ENCODE measurements at places on chromosomes 7 and 10.

DNA sequence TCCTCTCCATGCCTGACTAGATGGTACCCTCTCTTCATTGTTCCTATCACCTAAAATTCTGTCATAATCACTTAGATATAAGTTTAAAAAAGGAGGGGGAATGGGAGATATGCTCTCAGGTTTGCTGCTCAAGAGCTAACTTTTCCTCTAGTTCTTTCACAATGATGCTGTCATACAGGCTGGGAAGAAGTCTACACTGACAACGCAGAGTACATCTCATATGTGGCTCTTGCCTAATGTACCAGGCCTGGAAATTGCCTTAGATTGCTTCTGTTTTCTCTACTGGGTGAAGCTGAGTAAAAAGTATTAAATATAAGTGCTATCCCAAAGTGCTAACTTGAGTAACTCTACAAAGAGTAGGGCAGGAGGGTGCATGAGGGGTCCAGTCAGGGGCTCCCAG is 43.8 kb upstream of the BET1 start:
- no peak for DNase-seq

- peak; percentile 58 for DNase-seq
Measured at GRCh38 chr10:134247-135131, 766 bp upstream of the ZMYND11 start.

GRCh38 chr7:46152696-46153095 is 231.6 kb upstream of the IGFBP3 start:
- no peak for DNase-seq

GRCh38 chr7:20165146-20165510 is 52.1 kb downstream of the MACC1 start:
- DNase-seq, result no peak

DNA sequence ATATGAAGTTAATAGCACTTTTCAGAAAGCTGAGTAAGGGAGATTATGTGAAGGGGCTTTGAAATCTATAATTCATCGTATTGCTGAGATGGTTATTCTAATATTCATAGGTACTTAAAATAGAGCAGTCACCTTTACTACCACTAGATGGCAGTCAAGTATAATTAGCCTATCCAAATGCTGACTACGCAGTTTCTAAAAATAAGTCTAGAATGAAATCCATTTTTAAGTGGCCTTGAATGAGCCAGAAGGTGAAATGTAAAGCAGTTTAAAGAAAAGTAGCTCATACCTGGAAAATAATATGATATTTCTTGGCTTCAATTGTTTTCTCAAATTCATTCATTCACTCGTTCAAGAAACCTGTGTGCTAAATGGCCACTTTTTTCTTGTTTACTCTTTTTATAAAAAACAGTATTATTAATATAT is 1277.1 kb downstream of the GATA3 start:
- no peak for DNase-seq

- peak; percentile 43 for DNase-seq
Measured at GRCh38 chr10:125160856-125161706, 718 bp upstream of the CTBP2 start.

DNA sequence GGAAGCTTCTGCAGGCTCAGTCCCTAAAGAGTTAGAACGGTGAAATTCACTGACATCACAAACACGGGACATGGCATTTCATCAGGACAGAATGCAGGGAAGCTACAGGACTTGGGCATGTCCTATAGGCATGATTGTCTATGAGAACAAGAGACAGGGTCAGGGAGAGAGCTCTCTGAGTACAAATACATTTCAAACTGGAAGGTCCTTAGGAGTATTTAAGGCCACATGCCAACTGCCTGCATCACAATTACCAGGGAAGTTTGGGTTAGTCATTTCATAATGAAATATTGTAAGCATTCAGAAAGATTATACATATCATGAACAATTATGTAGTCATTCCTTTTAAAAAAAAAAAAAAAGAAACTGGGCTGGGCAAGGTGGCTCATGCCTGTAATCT is 71.3 kb downstream of the CREB3L2 start:
- DNase-seq, result no peak

- DNase-seq, result no peak
Measured at GRCh38 chr7:47333959-47334358, 248.0 kb downstream of the TNS3 start.

GRCh38 chr7:120959929-120960484 is 9.4 kb downstream of the ING3 start:
- DNase-seq, result no peak

DNA sequence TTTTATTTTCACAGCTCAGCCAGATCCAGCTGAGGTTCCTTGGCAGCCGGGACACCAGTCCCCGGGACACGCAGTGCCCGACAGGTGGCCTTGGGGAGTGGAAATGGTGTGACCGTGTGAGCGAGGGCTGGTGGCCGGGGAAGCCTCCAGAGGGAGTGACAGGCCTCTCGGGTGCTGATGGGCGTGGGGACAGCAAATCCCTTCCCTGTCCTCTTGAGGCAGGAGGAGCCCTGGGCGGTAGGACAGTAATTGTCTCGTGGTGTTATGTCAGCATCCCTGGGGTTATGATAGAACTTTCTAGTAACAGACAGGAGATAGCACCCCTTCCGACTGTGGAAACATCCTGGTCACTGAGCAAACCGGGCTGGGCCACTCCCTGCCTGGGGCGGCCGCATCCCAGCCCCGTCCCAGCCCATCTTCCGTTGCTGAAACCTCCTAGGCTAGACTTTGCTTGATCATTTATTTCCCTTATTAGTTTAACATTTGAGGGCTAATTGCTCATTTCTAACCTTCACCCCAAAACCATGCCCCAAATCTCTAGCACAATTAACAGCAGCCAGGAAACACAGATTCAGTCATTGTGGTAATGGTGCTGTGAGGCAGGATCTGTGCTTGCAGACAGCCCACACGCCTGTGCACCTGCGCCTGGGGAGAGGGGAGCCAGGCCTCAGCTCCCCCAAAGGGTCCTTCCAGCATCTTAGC is 63.3 kb downstream of the ELFN1 start:
- DNase-seq, result no peak

DNA sequence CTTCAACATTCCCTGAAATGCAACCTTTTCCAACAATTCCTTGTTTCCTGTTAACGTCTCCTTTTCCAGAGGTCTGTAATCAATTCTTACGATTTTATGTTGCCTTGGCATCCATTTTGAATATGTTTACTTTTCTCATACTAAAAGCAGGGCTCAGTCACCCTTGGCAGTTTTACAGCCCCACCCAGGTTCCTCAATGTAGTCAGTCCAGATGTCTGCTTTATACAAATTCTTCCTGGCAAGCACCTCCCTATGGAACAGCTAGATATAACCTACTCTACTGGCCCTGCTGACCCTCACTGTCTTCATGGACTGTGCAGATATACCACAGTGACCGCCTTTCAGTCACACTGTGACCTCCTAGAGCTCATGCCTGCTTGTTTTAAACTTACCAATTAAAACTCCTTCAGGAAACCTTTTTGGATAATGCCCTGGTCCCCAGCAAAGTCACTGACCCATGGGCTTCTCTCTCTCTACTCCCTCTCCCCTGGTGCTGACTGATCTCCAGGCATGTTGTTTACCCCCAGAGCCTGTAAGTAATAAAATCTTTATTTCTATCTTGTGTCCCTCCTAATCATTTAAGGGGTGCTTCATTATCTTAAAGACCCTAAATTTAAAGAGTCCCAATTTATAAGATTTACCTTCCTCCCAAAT is 147.1 kb upstream of the STEAP1 start:
- DNase-seq, result no peak

Measured in stimulated activated CD8-positive, alpha-beta memory T cell treated with anti-CD3 and anti-CD28 coated beads, Interleukin-4, amount 100 ng/mL, for 48 hours (primary cell).